ENCODE measurements at places on chromosomes 11 and 22.

DNA sequence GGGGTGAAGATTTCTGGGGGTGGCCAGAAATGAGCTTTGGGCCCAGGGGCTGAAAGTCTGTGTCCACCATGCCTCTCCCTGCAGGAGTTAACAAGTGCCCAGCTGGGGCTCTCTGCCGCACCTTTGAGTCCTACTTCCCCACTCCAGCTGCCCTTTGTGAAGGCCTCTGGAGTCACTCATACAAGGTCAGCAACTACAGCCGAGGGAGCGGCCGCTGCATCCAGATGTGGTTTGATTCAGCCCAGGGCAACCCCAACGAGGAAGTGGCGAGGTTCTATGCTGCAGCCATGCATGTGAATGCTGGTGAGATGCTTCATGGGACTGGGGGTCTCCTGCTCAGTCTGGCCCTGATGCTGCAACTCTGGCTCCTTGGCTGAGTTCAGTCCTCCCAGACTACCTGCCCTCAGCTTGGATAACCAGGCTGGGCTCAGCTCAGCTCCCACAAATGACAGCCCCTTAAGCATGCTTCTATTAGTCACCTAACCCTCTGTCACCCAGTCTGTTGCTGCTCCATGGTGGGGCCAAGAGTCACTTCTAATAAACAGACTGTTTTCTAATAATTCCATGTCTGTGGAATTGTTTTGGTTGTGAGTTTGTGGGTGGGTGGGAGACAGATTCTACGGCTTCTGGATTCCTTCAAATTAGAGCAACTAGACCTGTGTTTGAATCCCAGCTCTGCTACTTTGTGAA, 3.0 kb upstream of the INPPL1 start:
- no peak for DNase-seq

DNA sequence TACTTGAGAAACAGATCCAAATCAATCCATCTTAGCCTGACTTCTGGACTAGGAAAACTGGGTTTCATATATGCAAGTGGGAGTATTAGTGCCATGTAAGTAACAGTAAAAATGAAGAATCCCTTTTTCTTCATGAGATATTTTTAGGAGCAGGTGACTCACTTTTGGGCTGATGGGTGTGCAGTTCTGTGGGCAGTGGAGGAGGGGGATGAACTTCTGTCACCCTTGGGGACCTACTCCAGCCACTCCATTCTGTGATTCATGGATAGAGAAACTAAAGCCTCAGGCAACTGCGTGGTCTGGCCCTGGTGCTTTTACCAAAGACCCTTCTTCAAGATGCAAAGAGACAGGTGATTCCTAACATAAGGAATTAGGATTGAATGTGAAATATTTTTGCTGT, 208.6 kb upstream of the NARS2 start:
- no peak for DNase-seq

DNA sequence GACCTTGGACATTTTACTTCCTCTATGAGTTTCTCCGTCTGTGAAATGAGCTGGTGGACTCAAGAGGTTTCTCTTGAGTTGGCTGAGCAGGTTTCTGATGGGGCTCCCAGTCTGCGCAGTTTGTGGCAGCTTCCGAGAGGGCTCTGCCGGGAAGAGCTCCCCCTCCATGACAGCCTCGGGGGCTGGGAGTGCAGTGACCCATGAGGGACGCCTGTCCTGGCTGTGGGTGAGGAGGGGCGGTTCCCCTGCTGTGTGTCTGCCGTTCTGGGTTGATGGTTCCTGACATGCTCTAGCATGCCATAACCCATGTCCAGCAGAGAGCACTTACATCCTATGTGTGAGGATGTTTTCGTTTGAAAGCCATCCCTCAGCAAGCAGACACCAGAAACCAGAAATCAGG, 14.8 kb downstream of the CSF2RB start:
- no peak for DNase-seq

GRCh38 chr22:20027966-20028854, 7.3 kb downstream of the TANGO2 start:
- DNase-seq: peak; percentile 33

DNA sequence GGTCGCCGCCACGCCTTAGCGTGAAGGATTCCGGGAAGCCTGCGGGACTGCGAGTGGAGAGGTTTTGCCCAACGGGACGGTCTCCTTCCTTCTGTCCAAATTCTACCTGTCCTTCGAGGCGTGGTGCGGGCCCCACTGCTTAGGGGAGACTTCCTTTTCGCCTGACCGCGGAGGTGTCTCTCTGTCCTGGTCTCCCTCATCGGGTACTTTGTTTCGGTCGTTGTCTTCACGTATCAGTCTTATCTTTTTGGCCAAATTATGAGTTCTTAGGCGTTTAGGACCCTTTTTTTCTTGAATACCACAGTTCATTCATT, 388 bp downstream of the HINFP start:
- DNase-seq: no peak

DNA sequence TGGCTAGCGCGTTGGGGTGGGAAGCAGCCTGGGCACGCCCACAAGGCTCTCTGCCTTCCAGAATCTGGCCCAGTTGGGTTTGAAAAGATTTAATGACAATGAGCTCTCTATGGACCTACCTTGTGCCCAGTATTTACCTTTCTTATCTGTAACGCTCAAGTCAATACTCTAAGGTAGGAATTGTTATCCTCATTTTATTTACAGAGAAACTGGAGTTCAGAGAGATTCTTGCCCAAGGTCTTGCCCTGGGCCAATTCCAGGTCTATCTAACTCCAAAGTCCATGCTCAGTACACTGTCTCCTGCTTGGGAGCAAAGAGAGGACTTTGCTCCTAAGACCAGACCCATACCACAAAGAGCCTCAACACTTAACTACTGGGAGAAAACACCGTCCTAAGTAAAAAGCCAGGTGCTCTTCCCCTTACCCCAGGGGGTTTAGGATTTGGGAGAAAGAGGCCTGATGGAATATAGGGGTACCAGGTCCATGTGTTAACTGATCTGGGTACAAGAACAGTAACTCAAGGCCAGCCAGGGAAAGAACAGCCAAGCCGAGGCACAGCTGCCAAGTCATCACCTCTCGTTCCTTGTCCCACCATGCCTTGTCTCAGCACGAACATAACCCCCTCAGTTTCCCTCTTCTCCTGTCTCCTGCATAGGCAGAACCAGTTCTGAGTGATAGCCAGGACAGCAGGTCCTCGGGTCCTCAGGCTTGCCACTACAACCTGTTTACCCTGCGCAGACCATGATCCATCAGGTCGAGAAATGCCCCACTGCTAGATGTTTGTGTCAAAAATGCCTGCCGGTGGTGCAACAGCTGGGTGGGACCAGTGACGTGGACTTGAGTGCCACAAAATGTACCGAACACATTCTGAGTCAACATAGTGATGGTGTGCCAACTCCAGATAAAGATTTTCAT, 14.6 kb downstream of the APOA4 start:
- no peak for DNase-seq

- DNase-seq: no peak
Observed at GRCh38 chr11:103609117-103610066, 427.0 kb upstream of the DDI1 start.

DNA sequence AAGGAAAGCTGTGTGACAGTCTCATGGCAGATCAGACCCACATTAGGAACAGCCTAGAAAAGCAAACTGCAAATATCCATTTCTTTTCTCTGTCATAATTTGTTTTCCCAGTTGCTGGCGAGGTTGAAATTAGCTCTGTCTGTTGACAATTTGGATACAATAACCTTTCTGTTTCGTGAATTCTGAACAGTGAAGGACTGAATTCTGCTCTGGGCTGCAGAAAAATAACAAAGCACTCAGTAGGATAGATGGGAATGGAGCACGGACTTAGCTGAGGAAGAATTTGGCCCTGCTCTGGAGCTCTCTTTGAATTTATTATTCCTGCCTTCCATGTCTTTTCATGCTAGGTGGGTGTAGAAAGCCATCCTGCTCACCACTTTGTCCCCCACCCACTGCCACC, 140.3 kb downstream of the RRAS2 start:
- no peak for DNase-seq

DNA sequence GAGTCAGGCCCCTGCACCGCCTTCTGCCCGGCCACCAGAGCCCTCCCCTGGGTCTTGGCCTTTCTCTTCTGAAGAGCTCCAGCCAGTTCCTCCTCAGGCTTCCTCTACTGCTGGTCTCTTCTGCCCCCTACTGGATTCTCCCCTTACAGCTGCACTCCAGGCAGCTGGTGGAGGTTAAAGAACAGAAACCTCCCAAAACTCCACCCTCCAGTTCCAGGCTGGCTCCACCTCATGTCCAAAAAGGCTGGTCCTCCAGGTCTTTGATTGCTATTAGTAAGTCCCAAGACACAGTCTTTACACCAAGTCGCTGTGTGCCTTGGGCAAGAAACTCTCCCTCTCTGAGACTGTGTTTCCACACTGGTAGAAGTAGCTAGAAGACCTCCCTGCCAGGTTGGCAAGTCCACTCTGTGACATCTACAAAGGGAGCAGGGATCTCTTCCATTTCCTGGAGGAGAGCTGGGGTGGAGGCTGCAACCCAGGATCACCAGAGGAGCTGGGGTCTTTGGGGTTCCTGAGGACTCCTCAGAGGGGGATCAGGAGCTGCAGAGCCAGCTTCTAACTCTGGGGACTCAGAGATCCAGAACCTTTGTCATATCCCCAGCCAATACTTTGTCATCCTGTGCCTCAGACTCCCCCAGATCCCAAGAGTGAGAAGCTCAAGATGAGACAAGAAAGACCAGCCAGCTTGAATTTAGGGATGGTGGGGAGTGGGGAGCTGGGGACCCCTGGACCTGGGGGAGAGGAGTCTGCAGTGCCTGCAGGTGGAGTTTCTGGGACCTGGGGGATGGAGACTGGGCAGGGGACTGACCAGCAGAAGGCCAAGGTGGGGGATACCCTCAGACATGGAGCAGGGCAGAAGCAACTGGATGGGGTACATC, 3.4 kb upstream of the IGLL5 start:
- no peak for DNase-seq

DNA sequence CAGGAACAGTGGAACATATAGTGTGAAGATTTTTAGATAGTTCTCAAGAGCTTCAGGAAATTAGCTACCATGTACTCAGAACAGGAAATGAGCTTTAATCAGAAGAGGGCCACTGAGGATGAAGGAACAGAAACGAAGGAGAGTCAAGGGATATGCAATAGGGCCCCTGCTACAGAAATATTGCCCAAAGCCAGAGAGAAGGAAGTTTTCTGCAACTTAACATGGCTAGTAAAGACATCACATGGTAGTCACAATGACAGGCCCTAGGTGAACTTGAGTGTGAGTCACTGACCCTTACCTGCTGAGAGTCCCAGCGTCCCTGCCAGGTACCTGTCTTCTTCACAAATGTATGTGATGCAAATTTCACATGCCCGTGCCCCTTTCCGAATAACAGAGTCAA, 25.2 kb upstream of the CARD16 start:
- DNase-seq: no peak

DNA sequence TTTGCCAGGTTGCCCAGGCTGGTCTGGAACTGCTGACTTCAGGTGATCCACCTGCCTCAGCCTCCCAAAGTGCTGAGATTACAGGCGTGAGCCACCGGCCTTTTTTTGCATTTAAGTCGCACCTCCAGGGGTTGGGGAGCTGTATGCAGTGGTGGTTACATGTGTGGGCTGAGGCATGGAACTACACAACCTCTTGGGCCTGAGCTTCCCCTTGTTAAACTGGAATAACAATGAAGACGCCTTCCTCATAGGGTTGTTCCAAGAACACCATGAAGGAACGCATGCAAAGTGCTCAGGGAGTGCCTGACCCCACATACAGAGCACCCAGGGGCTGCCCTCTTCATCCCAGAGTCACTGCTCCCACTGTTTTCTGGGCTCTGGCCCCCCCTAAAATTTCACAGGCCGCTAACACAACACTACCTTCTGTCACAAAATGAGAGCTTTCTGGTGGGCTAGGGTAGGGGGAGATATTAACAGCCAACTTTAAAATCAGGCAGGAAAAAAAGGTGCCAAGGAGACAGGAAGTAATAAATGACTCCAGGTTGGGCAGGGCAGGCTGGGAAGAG, 1.3 kb upstream of the FAM118A start:
- DNase-seq: no peak

DNA sequence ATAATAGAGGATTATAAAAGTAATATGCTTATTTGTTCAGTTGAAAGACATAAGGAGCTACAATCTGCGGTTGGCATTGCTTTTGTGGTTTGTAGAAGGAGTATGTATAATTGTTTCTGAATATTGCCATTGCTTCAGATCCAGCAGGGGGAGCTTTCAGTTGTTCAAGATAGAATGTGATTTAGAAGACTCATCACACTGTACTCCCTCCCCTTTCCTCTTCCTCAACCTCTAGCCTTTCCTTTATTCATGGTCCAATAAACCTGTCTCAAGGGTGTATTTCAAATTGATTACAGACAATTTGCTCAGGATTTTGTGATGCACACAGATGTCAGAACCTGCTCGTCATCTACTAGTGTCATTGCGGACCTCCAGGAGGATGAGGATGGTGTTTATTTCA, 9.8 kb downstream of the PRMT3 start:
- no peak for DNase-seq

DNA sequence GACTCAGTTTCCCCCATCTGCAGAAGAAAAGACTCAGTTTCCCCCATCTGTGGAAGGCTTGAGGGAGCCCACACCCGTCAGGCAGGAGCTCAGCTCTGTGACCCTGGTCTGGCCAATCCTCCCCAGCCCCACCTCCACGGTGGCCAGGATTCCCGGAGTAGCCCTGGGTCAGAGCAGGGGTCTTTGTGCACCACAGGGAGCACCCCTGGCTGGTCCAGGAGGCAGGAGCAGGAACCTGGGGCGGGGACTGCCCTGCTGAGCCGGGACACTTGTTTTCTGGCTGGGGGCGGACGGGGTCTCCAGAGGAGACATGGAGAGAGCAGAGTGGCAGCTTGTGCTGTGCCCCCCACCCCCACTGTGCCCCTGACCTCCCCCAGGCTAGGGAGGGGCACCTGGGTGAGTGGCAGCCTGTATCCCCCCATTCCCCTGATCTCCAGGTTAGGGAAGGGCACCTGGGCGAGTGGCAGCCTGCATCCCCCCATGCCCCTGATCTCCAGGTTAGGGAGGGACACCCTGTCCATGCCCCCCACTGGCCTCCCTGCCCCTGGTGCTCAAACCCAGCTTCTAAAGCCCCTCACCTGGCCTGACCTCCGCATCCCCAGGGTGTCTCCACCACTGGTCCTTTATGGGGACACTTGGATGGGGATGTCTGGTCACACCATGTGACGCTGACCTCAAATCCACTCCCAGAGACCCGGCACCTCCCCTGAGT, 18.8 kb downstream of the IL17REL start:
- peak; percentile 34 for DNase-seq

Data from right forelimb (tissue), 1 donor.